ENCODE measurements at places on chromosomes 7 and 10.

DNA sequence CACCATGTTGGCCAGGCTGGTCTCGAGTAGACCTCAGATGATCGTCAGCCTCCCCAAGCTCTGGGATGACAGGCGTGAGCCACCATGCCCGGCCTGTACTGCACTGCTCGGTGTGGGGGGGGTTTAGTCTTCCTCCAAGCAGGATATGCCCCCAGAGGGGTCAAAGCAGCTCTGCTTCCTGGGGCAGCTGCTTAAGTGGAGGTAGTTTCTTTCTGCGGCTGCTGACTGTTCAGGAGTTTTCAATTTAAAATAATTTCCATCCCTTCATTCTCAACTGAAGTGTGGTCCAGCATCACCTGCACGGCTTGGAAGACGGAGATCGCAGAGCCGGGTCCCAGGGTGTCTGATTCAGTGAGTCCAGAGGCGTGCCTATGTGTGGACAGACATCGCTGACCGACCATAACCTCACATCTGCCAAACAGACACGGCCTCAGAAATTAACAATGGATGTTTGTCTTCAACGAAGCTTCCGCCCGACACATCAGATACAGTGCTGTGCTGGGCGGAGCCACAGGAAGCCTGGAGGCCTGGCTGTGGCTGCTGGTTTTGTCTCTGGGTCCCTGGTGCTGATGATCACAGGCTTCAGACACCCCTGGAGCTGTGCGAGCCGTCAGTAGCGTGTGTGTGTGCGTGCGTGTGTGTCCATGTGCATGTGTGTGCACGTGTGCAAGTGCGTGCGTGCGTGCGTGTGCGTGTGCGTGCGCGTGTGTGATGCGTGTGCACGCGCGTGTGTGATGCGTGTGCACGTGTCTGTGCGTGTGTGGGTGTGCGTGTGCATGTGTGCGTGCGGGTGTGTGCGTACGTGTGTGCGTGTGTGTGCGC is 226.5 kb upstream of the PITRM1 start:
- DNase-seq, result no peak

DNA sequence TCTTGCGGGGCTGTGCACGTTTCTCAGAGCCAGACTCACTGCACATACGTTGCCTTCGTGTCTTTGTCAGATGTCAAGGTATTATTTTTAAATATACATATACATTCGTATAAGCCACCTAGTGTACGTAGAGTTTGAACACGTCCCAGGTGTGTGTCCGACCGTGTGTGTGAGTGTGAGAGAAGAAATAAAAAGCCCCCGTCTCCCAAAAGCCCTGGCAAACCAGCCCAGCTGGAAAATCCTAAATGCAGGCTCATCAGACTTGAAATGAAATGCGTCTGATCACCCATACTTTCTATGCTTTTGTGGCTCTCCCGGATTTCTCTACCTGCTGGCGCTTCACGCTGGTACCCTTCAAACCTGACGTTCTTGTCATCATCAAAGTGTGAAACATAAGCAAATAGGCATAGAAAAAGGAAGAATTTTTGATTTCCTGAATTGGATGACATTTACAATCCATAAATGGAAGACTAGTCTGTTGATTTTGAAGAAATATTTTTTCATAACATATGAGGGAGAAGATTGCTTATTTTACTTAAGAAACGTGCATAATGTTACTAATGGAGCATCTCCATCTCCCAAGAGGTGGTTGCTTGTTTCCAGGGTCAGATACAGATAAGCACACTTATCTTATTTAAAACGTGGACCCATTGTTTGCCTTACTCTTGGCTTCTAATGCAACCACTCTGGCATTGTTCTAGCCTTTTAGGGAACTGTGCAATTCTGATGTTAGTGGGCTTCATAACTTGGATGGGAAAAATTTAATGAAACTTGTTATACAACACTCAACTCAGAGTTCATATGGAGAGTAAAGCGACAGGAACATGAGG is 971 bp downstream of the PRKG1 start:
- DNase-seq, result no peak

DNA sequence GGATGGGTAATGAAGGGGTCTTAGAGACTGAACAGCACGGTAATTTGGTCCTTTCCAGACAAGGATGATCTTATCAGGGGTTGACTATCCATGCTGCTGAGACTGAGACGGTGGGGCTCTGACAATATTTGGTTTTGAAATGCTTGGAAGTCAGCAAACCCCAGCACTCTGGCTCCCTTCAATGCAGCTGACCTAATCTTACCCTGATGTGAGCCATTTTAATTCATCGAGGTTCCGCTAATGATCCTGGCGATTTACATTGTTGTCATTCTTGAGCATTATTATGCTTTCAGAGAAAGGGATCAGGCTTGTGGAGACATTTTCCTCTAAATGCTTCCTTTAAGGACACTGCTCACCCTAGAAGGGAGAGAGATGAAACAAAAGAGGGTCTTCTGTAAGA is 114.6 kb upstream of the BMPER start:
- DNase-seq, result no peak

GRCh38 chr7:11247545-11247944 is 273.9 kb downstream of the PHF14 start:
- DNase-seq, result no peak

DNA sequence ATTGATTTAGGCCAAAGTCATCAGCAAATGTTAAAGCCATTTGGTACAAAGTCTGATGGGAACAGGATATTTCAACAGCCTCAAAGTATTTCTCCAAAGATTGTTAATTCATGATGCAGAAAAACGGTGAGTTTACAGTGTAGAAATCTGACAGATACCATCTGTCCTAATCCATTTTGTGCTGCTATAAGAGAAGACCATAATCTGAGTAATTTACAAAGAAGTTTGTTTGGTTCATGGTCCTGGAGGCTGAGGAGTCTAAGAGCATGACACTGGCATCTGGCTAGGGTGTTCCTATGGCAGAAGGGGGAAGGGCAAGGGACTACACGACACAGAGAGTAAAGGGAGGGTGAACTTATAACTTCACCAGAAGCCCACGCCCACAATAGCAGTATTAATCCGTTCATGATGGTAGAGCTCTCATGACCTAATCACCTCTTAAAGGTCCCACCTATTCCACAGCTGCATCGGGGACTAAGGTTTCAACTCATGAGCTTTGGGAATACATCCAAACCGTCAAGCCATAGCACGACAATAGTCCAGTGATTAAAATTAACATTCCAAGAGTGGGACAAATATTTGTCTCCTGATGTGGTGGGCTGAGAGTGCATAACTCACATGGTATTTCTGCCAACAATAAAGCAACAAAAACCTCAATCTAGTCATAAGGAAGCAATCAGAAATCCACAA is 298.6 kb upstream of the AKR1E2 start:
- DNase-seq, result no peak

GRCh38 chr7:114930829-114931655 is 9.1 kb downstream of the MDFIC start:
- no peak for DNase-seq

DNA sequence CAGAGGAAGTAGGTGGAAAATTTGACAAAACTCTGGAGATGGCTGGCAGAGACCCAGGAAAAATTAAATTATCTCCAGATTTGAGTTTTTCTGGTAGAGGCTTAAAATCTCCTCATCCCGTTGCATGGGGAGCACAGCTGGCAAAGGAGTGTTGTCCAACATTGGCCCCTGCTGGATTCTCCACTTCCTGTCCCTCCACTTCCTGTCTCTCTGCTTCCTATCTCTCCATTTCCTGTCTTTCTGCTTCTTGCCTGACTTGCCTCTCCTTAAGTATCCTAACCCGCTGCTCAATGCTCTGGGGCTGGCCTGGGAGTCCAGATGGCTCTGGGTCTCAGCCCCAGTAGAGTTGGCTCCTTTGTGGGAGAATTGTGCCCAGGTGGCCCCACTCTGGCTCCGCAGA is 65.8 kb upstream of the EMX2 start:
- DNase-seq, result no peak

- DNase-seq, result no peak
Measured at GRCh38 chr10:77190291-77190690, 447.3 kb downstream of the KCNMA1 start.

DNA sequence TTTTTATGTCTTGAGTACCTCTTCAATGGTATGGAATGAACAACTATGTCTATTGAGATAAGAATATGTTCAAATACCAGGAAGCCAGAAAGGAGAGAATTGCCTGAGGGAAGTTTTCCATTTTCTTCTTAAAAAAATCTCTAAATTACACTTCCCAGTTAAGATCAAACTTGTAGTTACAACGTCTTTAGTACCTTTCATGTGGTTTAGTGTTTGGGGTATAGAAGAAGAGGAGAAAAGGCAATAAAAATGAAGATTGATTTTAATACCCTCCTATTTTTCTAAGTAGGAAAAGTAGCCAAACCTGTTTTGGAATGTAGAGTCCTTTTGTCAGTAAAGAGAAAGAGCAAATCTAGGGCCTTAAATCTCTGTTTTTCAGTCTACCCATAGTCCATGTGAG is 470.0 kb upstream of the SEMA3A start:
- no peak for DNase-seq

DNA sequence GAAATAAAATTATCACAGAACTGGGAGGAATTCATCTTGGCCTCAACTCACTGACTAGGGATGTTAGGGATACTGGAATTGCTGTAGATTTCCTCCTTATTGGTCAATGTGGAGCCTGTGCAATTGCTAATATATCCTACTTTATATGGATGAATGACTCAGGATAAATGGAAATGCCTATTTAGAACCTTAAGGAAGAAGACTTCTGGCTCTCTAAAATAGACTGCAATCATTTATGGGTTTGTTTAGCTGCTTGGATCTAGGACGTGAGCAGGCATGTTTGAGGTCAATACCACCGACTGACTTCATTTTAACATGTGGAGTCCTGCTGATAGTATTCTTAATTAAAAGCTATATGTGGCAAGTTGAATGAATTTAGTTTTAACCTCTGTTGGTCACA is 1040.1 kb upstream of the LRRN3 start:
- no peak for DNase-seq

DNA sequence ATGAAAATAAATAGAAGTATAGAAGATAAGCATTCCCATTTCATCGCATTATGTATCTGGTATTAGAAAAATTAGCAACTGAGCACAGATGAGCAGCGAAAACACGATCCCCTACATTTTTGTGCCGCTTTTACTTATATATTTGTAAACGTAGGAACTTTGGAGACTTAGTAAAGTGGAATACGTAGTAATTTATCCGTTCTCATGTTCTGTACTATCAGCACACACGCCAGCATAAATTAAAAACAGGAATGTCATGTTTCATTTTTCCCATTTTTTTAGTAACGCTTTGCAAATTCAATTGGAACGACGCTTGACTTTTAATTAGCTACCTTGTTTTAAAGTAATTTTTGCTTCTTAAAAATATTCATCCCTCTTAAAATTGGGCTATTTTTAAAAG is 2.4 kb downstream of the ZNRF2 start:
- no peak for DNase-seq
